ENCODE measurements at places on chromosomes 2 and 18.

DNA sequence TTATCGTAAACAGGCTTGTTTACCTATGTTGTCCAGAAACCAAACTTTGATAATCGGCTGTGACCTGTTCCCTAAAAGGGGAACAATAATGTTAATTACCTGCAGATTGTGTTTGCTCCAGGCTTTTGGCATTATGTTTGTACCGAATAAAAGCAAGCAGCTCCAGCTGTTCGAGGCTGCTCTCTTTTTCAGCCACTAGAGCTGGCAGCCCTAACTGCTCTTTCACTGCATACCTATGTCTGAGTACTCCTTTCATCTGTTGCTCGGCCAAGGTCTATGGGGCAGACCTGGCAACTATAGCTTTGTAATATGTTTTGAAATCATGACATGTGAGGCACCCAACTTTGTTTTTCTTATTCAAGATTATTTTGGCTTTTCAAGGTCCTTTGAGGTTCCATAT is 77.8 kb upstream of the EHBP1 start:
- DNase-seq = no peak

DNA sequence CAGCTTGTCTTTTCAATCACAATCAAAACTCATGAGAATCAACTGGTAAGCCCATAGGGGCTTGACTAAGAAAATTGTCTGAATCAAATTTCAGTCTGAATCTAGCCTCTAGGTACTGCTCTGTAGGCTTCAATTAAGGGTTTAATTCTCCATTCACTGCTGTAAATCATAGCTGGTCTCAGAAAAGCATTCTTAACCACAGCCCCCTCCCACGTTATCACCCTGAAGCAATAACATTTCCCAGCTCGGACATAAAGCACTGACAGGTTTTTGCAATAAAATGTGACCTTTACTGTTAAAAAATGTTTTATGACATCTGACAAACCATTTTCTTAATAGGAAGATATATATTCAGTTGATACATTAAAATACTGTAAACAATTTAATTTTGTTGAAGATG is 55.0 kb downstream of the LRP1B start:
- no peak for DNase-seq

DNA sequence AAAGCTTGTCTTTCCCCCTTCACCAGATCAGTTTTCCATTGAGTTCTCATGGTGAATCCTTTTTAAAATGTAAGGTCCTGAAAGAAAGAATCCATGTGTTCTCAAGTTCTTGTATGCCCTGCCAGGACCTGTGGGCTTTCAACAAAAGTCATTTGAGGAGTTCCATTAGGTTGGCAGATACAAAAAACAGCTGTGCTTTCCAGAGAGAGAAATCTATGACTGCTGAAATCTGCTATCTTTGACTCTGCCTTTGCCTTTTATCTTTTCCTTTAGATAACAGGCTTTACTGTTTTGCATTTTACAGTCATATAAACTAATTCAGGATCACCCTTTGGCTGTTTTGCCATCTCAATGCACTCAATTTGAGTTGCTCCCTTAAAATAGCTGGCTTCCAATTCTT is 59.7 kb downstream of the CXCR4 start:
- no peak for DNase-seq

- no peak for DNase-seq
These were observed 423.0 kb downstream of the IRS1 start for GRCh38 chr2:226376516-226377180.

- no peak for DNase-seq
These were observed 1.0 kb downstream of the SPHKAP start for GRCh38 chr2:228180181-228181097.

GRCh38 chr18:39208729-39209128 is 1643.1 kb upstream of the CELF4 start:
- no peak for DNase-seq

DNA sequence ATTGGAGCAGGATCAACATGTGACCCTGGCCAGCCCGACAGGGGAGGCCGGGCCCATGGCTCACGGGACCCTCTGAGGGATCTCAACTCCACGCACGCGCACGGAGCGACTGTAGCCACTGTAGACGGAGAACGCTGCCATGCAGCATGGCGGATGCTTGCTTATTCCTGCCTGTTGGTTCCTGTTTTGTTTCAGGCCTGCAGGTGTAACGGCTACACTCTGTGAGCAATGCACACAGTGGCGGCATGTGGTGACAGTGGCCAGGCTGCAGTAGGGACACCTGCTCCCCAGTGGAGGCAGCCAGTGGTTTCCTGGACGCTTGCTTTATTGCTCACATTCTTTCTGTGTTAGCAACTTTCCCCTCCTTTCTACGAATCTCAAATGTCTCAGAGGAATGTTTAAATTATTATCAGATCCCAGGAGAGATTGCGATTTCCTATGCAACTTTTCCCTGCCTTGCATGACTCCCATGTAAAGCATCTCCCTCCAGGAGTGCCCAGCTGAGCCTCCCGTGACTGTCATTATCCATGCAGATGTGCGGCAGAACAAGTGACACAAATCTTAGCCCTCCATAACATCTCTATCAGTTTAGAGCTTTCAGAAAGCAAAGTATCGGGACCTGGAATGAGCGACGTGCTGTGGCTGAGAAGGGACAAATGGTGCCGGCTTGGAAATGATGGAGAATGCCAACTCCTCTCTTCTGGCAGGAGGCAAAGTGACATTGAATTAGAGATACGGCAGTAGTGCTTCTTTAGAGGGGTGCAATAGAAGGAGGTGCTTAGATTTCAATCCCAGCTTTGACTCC is 209.7 kb downstream of the ASB1 start:
- no peak for DNase-seq

DNA sequence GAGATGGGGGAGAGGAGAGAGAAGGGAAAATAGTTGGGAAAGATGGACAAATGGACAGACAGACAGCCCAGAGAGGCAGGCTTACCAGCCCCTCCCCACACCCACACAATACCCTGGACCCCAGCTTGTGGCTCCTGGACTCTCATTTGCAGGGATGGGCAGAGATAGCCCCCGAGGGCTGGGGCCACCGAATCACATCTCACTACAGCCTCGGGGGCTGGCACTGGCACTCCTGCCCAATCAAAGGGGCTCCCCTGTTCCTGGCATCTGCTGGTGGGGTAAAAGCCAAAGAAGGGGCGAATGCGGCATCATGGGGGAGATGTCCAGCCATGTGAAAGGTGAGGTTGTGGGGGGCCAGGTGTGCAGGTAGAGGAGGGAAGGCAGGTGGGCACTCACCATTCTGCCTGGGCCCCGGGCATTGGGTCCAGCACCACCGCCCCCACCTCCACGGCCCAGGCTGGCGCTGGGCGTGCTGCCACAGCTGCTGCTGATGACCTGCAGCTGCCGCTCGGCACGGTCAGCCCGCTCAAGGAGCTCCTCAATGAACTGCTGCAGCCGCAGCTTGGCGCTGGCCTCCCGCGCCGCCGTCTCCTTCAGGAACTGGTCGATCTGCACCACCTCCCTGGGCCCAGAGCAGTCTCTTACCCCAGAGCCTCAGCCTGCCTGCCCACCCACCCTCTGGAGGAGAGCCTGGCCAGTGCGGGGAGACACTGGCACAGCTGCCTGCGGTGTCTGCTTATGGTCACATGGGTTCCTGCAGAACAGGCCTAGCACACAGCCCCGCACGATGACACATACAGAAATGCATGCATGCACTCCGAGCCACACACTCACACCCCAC is 18.0 kb downstream of the FBXO41 start:
- no peak for DNase-seq

GRCh38 chr18:9842448-9842847 is 43.3 kb upstream of the TXNDC2 start:
- no peak for DNase-seq

- no peak for DNase-seq
These were observed 12.1 kb upstream of the COPS8 start for GRCh38 chr2:237073552-237073951.

DNA sequence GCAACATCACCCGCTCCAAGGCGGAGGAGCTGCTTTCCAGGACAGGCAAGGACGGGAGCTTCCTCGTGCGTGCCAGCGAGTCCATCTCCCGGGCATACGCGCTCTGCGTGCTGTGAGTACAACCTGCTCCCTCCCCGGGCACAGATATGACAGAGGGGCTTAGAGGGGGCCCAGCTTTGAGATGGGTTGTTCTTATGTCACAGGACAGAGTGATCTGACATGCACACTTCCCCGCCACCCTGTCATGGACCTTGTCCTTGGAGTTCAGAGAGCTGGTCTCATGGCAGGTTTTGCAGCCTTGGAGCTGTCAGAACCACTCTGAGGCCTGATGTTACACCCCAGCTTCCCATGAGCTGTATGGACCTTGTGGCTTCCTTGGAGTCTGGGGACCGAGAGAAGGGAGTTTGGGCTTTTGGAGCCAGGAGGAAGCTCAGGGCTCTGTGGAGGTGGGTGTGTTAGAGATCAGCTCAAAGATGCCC is 398 bp downstream of the INPP5D start:
- DNase-seq = no peak

DNA sequence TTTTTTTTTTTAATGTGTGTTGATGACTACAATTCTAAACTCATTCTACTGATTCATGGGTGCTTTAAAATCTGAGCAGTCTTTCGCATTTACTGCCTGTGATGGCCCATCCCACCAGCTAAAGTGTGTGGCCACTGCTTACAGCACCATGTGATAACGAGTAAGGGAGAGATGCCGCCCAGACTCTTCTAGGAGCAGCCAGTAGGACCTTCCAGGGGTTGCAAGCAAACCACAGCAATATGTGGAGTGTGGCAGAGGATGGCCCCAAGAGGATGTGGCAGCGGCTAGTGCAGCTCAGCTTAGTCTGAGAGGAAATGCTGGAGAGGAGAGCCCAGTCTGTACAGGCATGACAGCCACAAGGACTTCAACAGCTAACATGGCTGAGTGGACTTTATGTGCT is 14.9 kb downstream of the IL1B start:
- DNase-seq = no peak

DNA sequence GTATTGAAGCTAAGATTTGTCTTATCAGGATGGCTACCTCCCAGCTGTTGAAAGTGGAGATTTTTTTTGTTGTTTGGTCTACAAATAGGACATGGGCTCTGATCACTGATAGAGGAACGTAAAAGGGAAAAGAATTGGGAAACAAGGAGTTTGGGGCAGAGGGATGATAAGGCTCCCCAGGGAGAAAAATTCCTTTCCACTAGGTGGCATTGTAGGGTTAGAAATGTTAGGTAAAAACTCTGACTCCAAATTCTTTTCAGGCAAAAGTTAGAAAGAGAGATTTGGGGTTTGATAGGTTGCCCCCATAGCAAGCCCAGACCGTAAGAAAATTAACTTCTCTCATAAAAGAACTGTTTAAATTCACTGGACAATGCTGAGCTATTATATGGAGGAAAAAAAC is 19.8 kb downstream of the CMPK2 start:
- no peak for DNase-seq

- DNase-seq = no peak
These were observed 41.1 kb downstream of the TMEM185B start for GRCh38 chr2:120182019-120182560.

DNA sequence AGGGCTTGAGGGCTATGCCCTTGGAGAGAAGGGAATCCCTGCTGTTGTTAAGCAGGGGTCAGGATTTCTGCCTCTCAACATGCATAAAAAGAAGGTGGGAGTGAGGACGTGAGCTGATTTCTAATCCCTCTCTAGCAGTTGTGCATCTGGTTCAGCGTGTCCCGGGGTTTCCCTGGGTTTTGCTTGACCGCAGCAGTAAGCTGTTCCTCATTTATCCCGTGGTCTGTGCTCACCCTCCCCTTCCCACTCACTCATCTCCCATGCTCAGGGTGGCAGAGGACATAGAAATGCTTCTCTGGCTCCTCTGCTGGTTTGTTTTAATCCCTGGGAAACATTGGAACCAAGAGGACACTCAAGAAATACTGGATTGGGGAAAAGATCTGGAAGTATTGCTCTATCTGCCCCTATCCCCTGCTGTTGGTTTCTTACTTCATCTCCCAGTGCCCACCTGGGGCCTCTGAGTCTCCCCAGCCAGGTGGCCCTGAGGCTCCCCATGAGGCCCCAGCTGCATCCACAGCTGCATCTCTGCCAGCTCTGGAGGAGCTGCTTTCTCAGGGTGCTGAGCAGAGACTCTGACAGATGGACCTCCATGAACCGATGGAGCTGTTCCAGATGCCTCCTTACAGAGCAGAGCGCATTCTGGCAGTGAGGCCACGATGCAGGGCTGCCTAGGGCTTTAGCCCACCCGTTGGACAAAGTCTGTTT is 36.1 kb downstream of the TET3 start:
- DNase-seq = no peak

- no peak for DNase-seq
These were observed 108.8 kb upstream of the PIEZO2 start for GRCh38 chr18:11258039-11258610.

- DNase-seq = no peak
These were observed 137.7 kb downstream of the ALK start for GRCh38 chr2:29783666-29784065.

DNA sequence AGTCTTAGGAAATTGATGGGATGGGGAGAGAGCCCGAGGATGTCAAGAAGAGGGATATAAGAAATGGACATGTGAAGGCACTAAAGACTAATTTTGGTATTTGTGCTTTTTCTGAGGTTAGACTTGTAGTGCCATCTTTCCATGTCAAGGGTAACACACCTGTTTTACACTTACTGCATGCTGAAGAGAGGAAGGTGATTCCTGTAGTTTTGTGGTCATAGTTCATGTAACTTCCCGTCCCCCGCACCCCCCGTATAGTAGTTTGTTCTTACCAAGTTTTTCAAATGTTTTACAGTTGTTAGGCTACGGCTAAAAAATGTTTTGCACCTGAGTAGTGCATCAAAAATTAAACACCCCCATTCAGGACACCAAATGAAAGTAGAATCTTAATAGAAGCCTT is 73.8 kb downstream of the CLIP4 start:
- no peak for DNase-seq

- no peak for DNase-seq
These were observed 344.7 kb upstream of the NETO1 start for GRCh38 chr18:73212442-73212841.

DNA sequence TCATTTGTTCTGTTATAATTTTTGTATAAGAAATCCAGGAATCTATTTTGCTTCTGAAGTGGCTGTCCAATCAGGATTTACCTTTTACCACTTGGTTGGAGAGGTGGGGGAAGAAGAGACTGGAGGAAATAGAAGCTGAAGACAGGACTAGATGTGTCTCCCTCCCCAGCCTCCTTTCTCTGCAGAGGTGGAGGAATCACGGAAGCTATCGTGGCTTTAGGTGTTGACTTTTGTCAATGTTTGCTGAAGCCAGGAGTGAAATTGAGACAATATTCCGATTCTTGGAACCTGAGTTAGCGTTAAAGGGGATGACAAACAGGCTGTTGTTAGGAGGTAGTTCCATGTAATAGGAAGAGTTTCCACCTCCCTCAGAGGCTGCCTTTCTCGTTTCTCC is 43.5 kb downstream of the PDCL3 start:
- DNase-seq = no peak

DNA sequence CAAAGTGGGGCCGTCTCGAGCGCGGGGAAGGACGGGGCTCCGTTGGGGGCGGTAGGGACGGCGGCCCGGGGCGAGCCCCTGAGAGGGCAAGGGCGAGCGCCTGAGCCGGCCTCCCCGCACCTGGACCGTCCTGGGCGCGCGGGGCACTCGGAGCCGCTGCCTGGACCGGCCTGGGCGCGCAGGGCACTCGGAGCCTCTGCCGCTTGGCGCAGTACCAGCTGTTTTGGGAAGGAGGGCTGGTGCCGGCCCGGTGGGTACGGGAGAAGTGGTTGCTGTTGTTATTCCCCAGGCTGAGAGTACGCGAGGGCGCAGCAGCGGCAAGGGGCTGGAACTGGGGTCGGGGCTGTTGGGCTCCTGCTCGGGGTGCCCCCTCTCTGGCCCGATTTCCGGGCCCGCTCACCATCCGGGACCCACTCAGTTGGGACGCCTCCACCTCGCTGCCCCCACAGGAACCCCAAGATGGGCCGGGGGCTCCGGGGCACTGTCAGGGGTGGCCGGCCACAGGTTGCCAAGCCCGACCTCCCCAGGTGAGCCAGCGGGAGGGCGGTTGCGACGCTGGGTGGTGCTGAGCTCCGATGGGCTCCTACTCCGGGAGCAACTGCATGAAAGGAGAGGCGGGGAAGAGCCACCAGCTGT is 579 bp downstream of the ARHGEF4 start:
- DNase-seq = no peak

Data from left forelimb (tissue), 1 donor.